ENCODE measurements at places on chromosomes 3 and 15.

GRCh38 chr15:35874260-35874905 lies 328.4 kb upstream of the DPH6 start:
- no peak for DNase-seq

- no peak for DNase-seq
These were observed 7.9 kb upstream of the GP9 start for GRCh38 chr3:129052675-129053074.

GRCh38 chr15:73716417-73716816 lies 32.2 kb downstream of the CD276 start:
- DNase-seq: peak; percentile 81

- no peak for DNase-seq
These were observed 56.3 kb downstream of the CORO2B start for GRCh38 chr15:68635141-68635540.

DNA sequence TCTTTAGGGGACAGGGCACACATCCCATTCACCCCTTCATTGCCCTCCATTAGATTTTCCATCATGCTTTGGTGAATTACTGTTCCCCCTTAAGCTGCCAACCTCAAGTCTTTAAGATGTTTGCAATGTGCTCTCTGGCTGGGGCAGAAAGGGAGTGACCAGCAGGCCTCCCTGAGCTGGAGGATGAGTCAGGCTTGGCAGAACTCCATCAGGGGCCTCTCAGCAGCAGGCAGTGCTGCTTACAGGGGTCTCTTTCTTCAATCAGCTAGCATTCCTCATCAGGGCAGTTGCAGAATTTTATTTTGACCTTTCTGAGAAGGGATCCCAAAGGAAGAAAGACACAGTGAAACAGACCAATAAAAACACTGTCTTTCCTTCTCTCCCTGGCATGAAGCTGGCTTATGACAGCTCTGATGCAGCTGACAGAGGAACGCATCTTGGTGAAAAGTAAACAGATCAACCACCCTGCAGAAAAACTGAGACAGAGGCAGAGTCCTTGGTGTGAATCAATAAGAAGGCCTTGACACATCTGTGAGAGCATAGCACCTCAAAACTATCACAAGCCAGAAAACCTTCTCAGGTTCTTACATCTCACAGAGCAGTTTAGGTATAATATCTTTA lies 88.7 kb upstream of the MRPL3 start:
- no peak for DNase-seq

DNA sequence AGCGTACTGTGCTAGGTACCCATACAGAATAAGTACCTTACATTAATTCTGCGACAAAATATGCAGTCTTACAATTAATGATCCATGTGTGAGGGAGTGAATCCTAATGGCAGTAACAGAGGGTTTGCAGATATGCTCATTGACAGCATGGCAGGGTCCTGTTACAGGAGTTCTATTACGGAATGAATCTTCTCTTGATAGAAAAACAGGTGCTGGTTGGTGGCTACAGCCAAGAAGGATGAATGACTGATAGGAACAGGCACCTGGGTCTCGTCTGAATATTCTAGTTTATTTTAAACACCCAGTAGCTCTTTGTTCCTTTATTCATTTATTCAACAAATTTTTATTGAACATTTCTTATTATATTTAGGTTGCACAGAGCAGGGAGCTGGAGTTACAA lies 22.8 kb downstream of the PGBD4 start:
- no peak for DNase-seq

GRCh38 chr3:66639809-66640356 lies 139.1 kb upstream of the LRIG1 start:
- DNase-seq: no peak

- DNase-seq: peak; percentile 25
These were observed 59.8 kb upstream of the ZPLD1 start for GRCh38 chr3:102374863-102375634.

DNA sequence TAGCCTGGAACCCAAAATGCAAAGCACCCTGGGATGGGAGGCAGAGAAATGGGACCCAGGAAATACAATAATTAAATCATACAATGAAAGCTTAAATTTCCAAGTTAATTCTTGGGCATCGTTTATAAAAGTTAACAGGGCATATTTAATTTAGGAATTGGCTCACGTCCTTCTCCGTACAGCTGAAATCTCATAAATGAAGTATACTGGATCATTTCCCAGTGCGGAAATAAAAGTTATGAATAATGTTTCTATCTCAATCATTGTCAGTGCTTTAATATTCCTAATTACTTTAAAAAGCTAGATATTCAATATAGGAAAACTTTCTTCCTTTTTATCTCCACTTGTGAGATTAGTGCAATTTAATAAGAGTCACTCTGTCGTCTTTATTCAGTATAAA lies 164.0 kb downstream of the MEGF11 start:
- DNase-seq: no peak

DNA sequence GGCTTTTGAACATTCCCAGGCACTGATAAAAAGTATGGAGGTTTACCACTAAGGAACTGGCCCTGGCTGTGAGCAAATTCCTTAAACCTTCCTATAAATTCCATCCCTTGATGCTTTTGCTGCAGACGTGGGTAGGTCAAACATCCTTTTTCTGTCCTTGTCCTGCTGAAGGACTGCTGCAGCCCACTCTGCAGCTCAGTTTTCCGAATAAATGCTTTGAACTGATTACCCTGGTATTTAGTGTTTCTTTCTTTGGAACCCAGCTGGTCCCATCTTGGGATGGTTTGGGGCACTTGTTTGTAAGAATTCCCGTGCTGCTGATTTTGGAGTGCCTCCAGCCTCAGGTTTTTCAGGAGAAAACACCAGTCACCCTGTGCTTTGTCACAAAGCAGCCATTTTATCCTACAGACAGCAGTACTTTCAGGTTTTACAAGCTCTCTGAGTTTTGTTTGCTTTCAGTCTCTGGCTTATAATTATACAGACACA lies 815.9 kb downstream of the VGLL3 start:
- no peak for DNase-seq

- DNase-seq: peak; percentile 88
These were observed 1.1 kb upstream of the SETD5 start for GRCh38 chr3:9396301-9396631.

DNA sequence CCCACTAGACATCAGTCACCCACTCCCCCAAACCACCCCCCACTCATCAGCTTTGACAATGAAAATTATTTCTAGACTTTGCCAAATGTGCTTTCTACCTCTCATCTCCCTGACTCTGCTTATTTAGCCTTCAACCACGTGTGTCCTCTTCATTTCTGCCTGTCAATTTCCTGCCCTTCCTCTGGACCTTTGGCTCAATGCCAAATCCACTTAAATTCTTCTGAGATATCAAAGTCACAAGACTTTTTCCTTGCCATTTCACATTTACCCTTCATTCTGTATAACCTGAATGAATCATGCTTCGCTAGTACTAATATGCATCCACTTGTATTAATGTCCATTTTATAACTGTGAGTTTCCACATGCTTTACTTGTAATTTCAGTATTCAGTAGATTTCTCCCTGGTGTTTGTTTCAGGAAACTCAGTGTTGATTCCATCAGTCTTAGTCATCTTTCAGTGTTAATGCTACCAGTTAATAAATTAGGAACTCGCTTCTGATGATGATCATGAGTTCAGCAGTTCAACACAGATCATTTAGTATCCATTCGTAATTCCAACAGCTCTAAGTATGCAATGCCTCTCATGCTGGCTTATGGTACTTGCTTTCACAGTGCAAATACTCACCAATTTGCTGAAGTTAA lies 128.2 kb upstream of the OSTN start:
- peak; percentile 32 for DNase-seq

GRCh38 chr3:52498137-52499054 lies 3.3 kb downstream of the STAB1 start:
- no peak for DNase-seq

DNA sequence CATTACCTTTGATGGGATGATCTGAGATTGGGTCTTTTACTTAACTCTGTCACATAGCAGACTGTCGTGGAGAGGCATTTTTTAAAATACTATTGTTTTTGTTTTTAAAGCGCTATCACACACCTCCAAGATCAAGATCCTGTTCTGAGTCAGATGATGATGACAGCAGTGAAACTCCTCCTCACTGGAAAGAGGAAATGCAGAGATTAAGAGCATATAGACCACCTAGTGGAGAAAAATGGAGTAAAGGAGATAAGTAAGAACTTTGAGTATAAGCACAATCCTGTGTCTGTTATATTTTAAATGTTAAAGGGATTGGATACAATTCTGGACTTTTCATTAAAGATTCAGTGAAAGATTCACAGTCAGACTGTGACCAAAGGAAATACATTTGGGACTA lies 18.4 kb upstream of the ZBTB47 start:
- no peak for DNase-seq

DNA sequence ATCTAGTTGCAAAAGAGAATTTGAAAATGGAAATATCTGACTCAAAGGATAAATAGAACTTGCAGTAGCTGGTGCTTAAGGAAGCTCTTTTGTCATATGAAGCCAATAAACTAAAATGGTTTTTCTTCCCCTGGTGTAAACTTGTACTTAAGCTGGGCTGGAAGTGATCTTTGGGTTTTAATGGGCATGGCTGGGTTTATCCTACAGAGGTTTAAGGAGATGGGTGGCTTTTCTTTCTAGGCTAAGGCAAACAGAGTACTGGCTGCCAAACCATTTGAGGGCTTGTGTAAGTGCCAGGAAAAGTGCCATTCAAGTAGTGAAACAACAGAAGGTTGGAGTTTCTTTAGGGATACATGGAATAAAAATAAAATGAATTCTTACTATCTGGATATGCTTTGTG lies 12.1 kb upstream of the UTS2B start:
- peak; percentile 46 for DNase-seq

DNA sequence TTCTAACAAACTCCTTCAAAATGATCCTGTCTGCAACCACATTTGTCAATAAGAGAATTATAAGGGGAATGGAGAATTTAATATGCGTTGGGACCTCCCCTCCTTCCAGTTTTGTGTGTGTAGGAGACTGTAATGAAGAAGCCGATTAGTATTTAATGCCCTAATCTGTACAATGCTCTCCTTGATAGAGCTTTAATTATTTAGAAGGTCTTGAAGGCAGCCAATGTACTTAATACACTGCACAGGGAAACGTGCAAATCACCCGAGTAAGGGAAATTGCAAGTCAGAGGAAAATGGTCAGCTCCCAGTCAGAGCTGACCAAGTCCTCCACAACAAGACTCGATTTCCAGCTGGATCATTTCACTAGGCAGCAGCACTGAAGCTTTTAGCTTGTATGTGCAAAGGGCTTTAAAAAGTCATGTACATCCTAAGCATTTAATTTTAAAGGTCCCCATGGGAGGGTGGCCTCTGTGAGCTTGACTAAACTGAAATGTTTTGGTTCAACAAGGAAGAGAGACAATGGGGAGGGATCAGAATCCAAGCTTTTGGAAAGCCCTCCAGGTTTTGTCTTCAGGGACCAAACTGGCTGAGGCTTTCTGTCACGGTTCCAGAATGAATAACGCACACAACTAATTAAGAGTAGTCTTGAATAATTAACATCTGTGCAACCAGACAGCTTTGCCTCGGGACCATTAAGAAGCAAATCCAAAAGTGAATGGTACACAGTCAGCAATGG lies 159.8 kb upstream of the MITF start:
- no peak for DNase-seq

DNA sequence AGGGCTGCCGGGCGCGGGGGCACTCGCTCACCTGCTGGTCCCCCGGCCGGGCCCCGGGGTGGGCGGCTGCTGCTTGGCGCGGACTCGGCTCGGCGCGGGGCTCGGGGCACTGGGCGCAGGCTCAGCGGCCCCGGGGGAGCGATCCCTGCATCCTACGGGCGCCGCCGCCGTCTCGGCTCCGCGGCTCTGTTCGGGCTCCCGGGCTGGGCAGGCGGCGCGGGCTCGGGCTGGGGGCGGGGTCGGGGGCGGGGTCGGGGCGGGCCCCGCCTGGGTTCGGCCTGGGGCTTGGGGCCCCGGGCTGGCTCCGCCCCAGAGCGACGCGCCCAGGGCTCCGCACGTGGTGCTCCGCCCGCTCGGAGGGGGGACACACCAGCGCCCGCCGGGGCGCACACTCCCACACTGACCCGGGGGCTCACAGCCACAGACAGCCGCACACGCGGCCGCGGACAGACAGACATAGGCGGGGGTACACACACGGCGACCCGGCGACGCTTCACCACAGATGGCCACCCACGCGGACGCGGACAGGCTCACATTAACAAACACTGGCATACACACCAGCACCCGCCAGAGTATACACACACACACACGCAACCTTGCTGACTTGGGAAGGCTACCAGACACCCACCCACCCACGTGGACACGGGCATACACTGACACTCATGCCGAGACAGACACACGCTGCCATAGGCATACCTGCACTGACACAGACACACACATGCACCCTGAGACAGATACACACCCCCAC lies at the start of gene SCN5A:
Gene SCN5A (minus strand): TSS at position 188 of the 748 bp plus-strand sequence. CDS start 16,380 bp downstream, outside the sequence.
- DNase-seq: peak; percentile 60

- no peak for DNase-seq
These were observed 44.8 kb downstream of the POLR2M start for GRCh38 chr15:57751177-57751800.

GRCh38 chr15:32659340-32660155 lies 18.0 kb downstream of the SCG5 start:
- DNase-seq: peak; percentile 56

- DNase-seq: no peak
These were observed 231.7 kb downstream of the CPNE4 start for GRCh38 chr3:131803113-131803512.

DNA sequence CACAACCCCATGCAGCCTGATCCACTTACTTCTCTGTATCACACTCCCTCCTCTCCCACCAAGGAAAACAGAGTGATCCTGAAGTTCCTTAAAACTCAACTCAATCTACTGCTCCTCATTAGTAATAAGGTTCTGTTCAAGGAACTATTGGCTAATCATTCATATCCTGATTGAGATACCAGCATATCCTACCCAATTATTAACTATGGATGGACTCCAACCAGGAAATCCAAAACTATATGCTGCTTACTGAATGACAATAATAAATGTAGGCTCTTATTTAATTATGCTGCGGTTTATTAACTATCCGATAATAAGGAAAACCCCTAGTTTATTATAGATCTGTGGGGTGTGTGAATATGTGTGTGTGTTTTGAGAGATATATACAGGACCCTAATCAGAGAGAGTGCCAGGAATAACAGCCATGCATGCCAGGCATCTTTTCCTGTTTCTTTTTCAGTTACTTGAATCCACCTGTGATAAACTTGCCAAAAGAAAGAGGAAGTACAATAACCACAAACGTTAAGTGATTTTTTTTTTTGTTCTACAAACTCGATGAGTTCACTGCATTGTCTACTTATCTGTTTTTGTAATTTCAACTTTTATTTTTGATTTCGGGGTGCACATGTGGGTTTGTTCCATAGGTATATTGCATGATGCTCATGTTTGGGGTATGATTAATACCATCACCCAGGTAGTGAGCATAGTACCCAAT lies 1031.7 kb upstream of the CFAP20DC start:
- DNase-seq: no peak

DNA sequence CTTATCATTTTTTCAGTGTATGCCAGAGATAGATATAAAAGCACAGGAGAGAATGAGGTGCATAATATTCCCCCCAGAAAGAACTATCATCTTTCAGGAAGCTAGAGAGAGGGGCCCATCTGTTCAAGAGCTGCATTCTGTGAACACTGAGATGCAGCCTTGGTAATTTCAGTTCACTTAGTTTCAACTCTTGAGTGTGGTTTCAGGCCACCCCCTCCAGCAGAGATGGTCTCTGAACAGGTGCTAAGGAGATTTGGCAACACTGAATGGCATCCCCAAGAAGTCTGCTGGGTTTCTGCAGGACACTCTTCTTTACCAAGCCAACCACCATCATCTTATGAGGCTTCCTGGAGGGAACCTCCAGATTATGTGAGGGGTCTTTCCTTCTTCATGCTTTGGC lies 30.4 kb upstream of the LIMD1 start:
- no peak for DNase-seq
